Immature natural killer cell (primary cell): ENCODE measurements at places on chromosomes 1 and 21.

DNA sequence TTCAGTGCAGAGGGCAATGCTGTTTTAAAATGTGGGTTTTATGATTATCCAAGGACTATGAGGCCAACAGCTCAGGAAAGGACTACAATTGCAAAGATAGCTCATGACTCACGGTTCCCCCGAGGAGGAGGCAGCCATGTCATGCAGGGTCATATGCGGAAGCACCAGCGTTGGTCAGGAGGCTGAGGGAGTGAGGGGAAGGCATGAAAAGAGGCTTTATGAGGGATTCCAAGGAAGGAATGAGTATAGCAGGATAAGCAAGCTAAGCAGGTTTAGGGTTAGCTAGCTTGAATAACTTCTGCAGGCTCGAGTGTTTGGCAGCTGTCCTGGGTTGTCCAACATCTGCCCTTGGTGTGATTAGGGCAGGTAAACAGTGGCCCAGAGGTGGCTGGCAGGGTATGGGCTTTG, 495.1 kb downstream of the SETD4 start:
- DNase-seq: no peak

DNA sequence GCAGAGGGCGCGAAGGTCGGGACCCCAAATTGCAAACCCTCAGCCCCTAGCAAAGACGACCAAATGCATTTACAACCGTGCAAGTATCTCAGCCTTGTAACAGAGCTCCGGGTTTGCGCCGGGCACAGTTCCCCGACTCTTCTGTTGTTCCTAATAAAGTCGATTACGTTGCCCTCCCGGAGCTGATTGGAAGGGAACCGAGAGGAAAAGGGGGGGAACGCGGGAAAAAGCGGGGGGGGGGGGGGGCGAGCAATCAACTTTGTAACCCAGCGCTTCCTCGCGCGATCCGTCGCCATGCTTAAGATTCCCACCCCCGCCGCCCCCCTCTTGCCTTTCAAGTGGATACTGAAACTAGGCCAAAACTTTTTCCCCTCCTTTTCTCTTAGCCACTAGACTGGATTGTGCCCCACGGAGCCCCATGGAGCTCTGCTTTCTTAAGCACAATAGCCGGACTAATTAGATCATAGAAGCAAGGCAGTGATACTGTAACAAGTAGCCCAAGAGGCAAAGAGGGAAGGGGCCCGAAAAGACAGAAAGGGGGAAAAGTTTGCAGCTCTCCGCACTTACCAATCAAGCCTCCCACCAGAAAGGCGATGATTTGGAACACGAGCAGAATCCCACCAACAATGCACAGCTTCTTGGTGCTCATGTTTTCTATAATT, 565 bp downstream of the WLS start:
- no peak for DNase-seq

- DNase-seq: no peak
Measured at GRCh38 chr1:217661407-217661806, 30.3 kb downstream of the SPATA17 start.

- no peak for DNase-seq
Measured at GRCh38 chr1:22128392-22128791, 14.5 kb downstream of the WNT4 start.

GRCh38 chr21:42289926-42290325, 25.3 kb downstream of the TFF3 start:
- no peak for DNase-seq

DNA sequence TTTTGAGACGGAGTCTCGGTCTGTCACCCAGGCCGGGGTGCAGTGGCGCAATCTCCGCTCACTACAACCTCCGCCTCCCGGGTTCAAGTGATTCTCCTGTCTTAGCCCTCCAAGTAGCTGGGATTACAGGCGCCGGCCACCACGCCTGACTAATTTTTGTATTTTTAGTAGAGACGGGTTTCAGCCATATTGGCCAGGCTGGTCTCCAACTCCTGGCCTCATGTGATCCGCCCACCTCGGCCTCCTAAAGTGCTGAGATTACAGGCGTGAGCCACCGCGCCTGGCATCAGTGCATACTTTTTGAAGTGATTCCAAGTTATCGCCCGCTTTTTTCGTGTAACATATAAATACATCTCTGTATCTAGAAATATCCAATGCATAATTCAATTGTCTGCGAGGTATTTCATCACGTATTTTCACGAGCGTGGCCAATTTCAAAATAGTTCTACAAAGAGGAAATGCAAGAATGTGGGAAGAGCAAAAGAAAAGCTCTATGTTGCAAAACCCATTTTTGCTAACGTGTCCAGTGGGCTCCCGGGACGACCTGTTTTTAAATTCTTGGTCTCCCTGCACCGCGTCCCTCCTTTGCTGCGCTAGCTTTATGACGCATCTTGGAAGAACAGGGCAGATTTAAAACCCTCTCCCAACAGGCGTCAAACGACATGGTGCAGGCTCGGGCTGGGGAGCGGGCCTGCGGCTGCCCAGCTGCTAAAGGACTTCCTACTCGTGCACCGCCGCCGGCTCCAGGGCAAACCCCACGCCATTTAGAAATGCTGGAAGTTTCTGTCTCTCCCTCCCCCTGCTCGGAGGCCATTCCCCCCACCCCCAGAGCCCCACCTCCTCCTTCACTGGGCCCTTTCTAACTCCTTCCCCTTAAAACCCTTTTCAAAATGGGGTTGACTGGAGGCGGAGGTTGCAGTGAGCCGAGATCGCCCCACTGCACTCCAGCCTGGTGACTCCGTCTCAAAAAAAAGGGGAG, 923 bp upstream of the IFNGR2 start:
- no peak for DNase-seq
